ENCODE measurements at places on chromosomes 3 and 15. TPM values are rescaled to one million over a fixed set of nuclear protein-coding genes. Genes with fewer than 3 reads are reported as not detected.
A peak's percentile ranks its signal among the peaks of the same experiment; 100 is the strongest.

DNA sequence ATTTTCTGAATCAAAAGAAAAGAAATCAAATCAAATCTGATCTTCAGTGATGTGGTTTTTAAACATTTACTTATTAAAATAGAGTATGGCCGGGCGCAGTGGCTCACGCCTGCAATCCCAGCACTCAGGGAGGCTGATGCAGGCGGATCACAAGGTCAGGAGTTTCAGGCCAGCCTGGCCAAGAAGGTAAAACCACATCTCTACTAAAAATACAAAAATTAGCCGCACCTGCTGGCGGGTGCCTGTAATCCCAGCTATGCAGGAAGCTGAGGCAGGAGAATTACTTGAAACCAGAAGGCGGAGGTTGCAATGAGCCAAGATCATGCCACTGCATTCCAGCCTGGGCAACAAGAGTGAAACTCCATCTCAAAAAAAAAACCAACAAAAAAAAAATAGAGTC lies 169.1 kb downstream of the ULK4 start:
- DNase-seq, result no peak

DNA sequence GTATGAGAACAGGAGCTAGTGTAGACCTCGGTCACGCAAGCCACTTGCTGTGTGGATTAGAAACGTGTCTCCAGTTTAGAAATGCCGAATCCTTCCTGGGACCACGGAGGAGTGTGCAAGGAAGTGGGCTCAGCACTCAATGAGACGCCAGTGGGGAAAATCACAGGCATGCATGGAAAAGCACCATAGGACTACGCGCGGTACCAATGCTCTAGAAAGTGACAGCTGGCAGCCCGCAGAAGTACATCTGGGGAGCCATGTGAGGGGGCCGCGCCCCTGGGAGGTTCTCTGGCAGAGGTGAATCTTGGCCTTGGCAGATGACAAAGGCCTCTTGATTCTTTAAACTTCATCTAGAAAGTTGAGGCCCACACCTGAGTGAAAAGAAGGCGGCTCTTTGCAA lies 99.3 kb downstream of the LRRK1 start:
- DNase-seq, result peak; percentile 10

DNA sequence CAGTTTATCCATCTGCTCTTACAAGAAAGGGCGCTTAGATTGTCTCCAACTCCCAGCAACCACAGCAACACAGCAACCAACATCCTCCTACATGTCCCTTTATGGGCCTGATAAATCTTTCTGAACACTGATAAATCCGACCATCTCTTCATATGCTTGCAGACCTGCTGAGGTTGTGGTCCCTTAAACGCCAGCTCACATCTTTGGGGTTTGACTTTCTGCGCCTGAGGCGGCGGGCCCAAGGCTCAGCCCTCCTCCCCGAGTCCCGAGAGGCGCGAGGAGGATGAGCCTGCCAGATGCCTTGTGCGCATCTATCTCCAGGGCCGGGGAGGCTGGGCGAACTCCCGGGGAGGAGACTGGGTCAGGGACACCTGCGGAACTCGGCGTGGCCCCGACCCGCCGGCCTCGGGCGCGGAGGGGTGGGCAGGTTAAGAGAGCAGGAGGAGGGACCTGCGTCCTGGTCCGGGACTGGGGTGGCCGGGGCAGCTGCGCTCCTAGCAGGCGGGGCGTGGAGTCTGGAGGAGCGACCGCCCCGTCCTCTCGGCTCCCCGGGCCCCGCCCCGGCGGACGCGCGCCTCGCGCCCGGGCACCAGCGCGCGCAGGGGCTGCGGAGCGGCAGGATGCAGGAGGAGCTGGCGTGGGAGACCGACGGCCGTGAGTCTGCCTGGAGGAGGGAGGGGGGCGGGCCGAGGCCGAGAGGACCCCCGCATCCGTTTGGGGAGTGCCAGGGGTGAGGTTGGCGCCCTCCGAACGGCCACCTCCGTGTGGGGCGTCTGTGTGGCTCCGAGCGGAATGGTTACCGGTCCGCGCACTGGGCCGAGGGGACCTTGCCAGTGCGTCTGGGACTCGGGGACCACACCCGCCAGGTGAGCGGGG lies at the start of gene ANKDD1A:
Gene ANKDD1A (plus strand): TSS at position 592 of the 876 bp plus-strand sequence. CDS start 29 bp downstream, at position 621.
- DNase-seq, result no peak

- DNase-seq, result no peak
Measured at GRCh38 chr15:35746121-35746520, 200.2 kb upstream of the DPH6 start.

The FETUB gene
- 3.1 TPM for total RNA-seq

GRCh38 chr15:74873756-74874424 lies 725 bp upstream of the SCAMP2 start:
- no peak for DNase-seq

GRCh38 chr3:15310491-15311370 lies 21.7 kb downstream of the SH3BP5 start:
- no peak for DNase-seq

GRCh38 chr3:189322339-189322738 lies 150.6 kb downstream of the TPRG1 start:
- DNase-seq, result no peak

GRCh38 chr3:88369337-88369736 lies 219.6 kb downstream of the C3orf38 start:
- DNase-seq, result no peak

DNA sequence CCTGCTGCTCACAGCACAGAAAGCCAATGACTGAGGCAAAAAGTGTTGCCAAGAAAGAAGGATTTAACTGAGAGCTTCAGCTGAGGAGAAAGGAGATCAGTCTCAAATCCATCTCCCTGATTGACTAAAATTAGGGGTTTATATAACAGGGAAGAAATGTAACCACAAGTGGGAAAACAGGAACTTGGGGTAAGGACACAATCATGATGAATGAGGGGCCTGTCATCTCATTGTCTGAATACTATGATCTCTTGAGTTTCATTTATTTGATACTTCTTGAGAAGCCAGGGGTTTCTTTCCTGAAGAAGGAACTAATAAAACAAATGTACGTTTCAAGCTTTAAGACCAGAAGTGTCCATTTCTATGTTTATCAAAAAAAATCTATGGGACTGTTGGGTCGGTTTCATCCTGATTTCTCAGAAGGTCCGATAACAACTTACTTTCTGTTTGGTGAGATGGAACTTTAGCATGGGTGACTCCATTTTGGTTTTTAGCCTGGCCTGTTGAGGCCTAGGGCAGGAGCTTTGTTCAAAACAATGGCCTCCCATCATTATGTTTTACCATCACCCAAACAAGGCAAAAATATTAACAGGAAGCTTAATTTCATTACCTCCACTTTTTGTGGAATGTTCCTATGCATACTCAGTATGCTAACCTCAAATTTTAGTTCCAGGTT lies 76.6 kb upstream of the PIAS1 start:
- no peak for DNase-seq

The PPP2R3A gene
- total RNA-seq, result 1.7 TPM

- DNase-seq, result no peak
Measured at GRCh38 chr3:54685213-54685612, 242.6 kb downstream of the LRTM1 start.
